Stimulated activated CD4-positive, alpha-beta T cell treated with anti-CD3 and anti-CD28 coated beads, Interleukin-4, amount 100 ng/mL, for 48 hours (primary cell): ENCODE measurements at places on chromosomes 5 and 9.

DNA sequence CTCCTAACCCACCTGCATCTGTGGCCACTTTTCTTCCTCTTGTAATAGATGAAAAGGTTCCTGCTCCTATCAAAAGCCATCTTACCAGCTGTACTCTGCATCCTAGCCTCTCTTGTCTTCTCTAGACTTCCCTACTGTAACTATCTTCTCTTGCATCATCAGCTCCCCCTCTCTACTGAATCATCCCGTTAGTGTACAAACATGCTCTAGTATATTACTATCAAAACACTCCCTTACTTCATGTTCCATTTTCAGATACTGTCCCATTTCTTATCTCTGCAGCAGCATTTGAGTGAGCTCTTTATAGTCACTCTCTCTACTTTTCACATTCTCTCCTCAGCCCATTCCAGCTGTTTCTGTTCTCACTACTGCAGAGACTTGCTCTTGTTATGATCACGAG is 2.8 kb downstream of the SRA1 start:
- no peak for DNase-seq

GRCh38 chr5:152560512-152561137 is 155.5 kb upstream of the NMUR2 start:
- DNase-seq, result peak; percentile 18

DNA sequence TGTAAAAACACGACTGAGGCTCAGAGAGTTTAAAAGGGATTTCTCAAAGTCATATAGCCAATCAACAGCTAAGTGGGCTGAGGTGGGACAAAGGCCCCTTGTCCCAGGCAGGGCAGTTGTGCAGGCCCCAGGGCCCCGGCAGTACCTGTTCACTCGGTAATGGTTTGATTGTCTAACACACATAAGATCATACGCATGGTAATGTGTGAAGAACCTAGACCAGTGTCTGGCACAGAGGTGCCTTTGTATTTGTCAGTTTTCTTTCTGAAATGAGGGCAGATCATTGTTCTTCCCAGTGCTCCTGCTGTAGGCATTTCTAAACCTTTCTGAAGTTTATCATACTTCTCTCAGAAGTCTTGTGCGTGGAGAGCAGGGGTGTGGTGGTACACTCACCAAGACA is 66.8 kb downstream of the IPPK start:
- DNase-seq, result no peak

GRCh38 chr9:18404434-18405029 is 69.4 kb upstream of the ADAMTSL1 start:
- no peak for DNase-seq

GRCh38 chr9:70567511-70567910 is 153.1 kb upstream of the KLF9 start:
- DNase-seq, result no peak

DNA sequence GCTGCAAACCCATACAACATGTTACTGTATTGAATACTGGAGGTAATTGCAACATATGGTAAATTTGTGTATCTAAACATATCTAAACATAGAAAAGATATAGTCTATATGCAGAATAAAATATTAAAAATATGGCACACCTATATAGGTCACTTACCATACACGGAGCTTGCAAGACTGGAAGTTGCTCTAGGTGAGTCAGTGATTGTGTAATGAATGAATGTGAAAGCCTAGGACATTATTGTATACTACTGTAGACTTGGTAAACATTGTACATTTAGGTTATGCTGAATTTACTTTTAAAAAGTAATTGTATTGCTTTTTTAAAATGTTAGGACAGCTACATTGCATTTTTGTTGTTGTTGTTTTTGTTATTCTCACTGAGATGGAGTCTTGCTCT is 968.8 kb downstream of the TLE1 start:
- DNase-seq, result no peak

DNA sequence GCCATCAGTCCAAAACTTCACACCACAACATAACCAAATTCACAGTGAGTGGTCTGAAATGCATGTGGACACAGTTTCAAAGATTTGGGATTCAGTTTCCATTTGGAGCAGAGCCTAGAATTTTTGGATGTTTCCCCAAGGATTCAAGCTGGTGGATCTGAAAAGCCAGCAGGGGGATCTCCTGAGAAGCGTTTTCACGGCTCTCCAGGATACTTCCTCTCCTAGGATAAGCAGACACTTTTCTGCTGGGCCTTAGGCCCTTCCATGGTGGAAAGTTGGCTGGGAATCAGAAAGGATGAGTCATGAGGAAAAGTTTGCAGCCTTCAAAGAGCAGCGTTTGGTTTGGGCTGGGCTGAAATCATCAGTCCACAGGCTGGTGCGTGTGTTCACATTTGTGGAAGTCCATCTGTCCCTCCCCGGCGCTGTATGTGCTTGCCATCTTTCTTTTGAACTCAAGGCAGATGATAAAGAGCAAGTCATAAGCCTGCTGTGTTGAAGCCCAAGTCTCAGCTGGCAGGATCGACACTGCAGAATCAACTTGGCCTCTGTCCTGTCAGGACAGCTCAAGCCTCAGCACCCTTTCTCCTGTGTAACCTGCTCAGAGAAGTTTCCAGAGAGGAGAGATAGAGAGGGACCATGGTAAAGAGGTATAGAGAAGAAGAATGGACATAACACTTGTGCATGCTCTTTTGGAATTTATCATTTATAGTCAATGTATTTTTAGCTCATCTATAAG is 152.6 kb upstream of the MSX2 start:
- no peak for DNase-seq

DNA sequence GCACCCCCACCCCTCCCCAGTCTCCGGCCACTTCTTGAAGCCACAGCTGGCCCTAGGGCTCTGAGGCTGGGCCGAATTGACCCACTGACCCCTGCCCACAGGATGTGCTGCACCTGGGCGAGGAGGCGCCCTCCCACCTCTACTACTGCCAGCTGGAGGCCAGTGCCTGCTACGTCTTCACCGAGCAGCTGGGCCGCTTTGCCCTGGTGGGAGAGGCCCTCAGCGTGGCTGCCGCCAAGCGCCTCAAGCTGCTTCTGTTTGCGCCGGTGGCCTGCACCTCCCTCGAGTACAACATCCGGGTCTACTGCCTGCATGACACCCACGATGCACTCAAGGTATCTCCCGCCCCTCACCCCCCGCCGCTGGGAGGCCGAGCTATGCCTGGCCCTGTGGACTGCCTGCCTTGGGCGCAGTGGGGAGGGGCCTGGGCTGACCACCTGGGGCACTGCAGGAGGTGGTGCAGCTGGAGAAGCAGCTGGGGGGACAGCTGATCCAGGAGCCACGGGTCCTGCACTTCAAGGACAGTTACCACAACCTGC is 21.3 kb downstream of the HK3 start:
- DNase-seq, result no peak

- peak; percentile 41 for DNase-seq
Observed at GRCh38 chr5:154756868-154757813, 2.0 kb downstream of the LARP1 start.

DNA sequence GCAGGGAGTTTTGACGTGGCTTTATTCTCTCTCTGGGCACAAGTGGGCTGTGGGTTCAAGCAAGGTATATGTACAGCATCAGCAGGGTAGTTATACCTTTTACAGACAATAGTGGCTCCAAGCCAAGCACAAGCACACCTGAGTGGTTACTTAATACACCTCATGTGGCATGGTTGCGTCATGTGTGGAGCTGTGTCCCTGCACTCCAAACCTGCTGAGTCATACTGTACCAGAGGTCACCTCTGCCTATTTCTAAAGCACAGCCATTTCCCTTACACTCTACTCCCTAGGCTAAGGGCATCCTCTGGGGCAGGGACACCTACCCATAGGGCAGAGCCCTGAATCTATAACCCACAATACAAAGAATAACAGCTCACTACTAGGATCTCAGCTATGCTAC is 147.3 kb downstream of the OSTF1 start:
- no peak for DNase-seq

DNA sequence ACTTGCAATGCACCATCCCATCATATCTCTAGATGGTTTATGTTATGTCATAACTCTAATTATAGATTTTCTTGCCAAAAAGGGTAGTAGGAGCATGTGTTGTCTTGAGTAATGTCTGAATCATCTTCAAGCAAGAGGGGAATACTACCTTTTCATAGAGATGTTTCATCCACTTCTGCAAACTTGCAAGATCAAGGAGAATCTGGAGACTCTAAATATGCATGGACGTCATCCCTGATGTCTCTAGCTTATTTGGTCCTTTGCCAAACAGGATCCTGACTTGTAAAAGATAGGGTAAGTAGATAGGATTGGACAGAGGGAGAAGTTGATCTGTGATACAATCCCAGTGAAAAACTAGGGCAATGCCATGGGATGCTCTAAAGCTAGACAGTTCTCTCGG is 246.5 kb downstream of the DMRTA1 start:
- DNase-seq, result no peak

DNA sequence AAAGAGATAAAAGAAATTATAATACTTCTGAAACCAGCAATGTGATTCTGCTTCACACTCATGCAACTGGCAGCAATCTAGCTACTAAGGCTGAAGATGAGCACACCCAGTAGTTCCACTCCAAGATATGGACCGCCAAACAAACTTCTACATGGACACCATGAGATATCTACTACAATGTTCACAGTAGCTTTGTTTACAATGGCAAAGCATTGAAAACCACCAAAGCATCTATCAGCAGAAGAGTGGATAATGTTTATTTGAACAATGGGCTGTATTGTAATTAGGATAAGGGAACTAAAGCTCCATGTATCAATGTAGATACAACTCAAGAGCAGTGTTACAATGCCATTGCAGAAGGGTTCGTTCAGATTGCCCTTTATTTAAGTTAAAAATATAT is 91.2 kb upstream of the ERBIN start:
- DNase-seq, result no peak

DNA sequence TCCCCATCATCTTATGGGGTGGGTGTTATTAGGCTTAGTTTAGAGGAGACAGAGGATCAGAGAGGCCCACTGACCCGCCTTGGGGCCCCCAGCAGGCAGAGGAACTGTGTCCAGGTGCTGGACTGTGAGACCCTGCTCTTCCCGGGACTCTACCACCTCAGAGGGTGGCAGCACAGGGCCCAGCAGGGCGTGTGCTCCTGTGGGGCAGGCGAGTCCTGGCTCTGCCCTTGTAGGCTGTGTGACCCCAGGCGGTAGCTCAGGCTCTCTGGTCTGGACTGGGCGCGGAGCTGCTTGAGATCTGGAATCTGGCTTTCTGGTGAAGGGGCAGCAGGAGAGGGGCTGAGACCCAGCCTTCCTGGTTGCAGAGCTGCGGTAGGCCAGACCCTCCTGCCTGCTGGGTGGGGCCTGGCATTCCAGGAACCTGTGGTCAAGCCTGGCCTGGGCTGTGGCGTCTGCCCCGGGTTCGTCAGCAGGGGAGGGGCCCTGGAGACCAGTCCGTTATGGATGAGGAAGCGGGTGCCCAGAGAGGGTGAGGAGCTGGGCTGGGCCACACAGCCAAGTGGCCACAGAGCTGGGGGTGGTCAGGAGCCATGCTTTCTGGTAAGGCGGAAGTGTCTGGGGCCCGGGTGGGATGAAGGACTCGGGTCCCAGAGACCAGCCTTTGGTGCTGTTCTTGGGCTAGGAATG is 46.5 kb downstream of the RXRA start:
- no peak for DNase-seq

- no peak for DNase-seq
Observed at GRCh38 chr5:120088412-120088811, 375.7 kb upstream of the PRR16 start.

GRCh38 chr5:72938206-72938605 is 17.6 kb upstream of the FCHO2 start:
- no peak for DNase-seq

DNA sequence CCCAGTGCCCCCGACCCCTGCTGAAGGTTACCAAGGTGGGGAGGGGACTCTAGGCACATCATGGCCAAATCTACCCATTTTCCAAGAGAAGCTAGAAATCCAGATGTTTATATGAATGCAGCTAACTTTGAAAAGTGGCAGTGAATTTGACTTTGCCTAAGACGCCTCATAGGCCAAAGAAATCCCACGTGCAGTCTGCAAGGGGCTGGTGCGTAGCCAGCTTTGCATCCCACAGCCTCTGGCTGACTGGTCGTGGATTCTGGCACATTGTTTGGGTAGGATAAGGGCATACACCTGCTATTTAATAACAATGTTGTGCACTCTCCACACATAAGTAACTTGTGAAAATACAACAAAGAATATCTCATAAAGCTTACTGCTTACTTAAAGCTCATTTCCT is 3.5 kb upstream of the GADD45G start:
- DNase-seq, result no peak

GRCh38 chr5:156037151-156037909 is 289.6 kb upstream of the SGCD start:
- DNase-seq, result no peak

GRCh38 chr5:146425023-146425422 is 22.1 kb upstream of the TCERG1 start:
- DNase-seq, result no peak

- DNase-seq, result no peak
Observed at GRCh38 chr5:58149746-58150145, 310.1 kb downstream of the PLK2 start.

GRCh38 chr5:178423901-178424809 is 166.0 kb downstream of the COL23A1 start:
- DNase-seq, result no peak

DNA sequence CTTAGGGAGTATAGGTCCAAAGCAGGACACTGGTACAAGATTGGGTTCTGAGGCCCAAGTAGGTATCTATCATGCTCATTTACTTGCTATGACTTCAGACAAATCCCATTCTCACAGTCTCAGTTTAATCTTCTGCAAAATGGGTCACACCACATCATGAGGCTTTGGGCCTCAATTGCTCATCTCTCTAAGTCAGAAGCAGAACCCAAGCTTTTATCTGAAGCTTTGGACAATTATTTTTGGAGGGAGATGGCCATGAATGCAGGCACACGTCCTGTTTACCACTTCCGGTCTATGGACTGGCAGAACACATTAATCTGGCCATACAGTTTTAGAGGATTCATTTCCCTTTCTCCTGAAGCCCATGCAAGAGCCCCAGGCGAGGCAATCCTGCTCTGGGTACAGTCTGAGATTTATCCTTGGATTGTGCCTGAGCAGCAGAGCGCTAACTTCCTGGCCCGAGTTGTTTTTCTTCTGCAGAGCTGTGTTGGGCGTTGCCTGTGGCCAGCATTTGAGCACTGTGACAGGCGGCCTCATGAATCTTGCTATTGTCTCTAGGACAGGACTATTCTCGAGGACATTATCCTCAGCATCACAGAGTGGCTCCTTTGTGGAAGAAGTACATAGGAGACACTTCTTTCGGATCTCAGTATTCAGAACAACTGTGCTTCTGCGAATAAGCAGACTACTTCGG is 16.1 kb downstream of the SLC22A4 start:
- no peak for DNase-seq

DNA sequence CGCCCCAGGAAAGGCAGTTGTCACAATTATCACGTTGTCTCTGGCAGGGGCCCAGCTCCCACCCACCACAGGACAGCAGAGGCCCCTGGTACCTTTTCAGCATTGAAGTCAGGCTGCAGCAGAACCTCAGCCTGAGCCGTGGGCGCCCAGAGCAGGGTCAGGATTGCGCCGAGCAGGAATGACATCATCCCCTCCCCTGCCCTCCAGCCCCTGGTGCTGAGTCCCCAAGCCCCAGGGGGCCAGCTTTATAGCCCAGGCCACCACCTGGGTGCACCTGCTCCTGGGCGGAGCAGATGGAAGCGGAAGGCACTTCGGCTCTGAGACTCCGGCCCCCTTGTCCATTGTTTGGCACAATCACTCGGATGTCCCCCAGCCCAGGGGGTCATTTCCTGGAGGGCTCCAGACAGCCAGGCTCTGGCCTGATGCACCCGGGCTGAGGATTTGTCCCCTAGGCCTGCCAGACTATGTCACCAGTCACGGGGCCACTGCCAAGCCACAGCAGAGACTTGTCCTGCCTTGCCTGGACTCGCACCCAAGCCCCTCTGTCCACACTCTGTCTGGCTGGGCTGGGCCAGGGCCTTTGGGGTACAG is at the start of gene LCN15:
LCN15 (minus strand) TSS at position 218 of the 591 bp plus-strand sequence; CDS start at position 188, 30 bp downstream.
- DNase-seq, result no peak

GRCh38 chr5:38602641-38603040 is 46.2 kb upstream of the LIFR start:
- no peak for DNase-seq
